ENCODE measurements at places on chromosomes 7 and 10.

DNA sequence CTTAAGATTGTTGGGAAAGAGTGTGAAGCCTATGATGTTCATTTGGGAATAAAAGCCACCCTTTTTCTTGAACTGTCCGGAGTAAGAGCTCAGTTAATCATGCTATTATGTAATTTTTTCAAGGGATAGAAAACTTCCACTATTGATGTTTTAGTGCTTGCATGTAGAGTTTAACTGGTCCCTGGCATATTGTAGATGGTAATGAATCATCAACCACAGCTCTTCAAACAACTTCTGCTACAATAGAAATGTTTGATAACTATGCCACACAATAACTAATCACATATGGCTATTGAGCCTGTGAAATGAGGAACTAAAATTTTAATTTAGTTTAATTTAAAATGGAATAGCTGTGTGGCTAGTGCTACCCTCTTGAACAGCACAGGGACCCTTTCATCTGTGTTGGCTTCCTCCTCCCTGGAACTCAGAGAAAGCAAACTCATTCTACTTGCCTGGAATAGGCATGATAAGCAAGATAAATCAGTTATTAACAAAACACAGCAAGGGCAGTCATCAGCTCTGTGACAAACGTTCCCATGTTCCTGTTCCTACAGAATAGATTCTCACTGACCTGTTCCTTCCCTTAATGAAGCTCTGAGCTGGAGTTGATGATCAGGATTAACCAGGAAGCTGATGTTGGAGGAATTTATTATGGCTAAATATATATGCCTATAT, 4.9 kb upstream of the SRI start:
- no peak for DNase-seq

DNA sequence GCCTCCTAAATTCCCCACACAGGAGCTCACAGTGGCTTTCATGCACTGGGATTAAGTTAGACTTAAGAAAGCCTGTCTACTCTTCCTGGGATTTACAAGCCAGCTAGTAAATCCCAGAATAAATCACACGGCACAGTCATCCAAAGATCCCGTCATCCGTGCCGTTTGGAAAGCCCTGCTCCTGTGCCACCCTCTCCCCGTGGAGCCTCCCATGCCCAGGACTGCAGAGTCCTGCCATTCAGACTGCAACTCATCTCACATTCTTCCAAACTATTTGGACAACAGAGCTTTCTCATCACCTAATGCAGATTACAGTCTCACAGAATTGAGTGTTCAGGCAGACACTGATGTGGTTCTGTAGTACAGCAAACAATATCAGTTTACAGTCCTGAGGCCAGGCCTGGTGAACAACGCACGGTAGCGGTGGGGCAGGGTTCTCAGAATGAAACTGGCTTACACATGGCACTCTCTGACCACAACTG, 166.5 kb downstream of the EGFR start:
- DNase-seq: no peak

- DNase-seq: no peak
These were observed 41.2 kb upstream of the FGFR2 start for GRCh38 chr10:121639416-121639815.

GRCh38 chr10:29392376-29393021, 103.6 kb downstream of the LYZL1 start:
- peak; percentile 49 for DNase-seq

DNA sequence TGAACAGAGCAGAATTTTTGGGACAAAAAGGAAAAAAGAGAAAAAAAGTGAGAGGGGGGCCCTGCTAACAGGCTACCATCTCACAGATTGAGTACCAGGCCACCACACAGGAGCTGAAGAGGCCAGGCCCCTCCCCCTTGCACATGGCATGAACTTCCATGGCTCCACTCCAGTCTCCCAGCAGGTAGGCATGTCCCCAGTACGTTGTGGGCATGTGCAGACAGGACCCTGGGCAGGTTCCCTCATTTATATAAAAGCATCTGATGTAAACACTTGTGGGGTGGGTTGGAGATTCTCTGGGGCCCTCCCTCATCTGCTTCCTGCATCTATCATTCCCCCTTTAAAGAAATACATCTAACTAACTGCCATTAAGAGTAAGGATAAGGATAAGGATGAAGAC, 45.0 kb upstream of the AKR1C1 start:
- DNase-seq: no peak

DNA sequence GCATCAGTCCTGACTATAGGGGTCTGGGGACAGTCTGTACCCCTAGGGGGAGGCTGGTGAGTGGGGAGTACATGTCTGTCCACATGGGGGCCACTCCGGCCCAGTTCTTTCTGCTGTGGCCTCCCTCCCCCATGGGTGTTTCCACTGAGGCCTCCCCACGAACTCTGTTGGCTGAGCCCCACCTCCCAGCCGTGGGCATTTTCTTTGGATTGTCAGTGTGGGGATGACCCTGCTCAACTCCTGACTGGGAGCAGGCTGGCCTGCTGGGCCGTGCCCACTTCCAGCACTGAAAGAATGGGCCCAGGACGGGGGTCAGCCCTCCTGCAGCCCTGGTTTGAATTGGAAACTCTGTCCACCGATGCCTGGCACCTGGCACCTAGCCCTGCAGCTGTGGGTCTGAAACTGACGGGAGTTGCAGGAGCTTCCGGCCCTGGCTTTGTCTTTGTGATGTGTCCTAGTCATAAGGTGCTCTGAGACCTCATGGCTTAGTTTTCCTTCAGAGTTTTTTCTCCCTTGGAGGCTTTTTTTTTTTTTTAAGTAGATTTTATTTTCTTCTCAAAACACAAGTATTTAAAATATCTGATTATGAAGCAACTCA, 46.5 kb downstream of the LHPP start:
- DNase-seq: no peak

- DNase-seq: no peak
These were observed 153.0 kb downstream of the GRK5 start for GRCh38 chr10:119360181-119360921.

- no peak for DNase-seq
These were observed 583.5 kb upstream of the SEMA3D start for GRCh38 chr7:85770332-85770731.

DNA sequence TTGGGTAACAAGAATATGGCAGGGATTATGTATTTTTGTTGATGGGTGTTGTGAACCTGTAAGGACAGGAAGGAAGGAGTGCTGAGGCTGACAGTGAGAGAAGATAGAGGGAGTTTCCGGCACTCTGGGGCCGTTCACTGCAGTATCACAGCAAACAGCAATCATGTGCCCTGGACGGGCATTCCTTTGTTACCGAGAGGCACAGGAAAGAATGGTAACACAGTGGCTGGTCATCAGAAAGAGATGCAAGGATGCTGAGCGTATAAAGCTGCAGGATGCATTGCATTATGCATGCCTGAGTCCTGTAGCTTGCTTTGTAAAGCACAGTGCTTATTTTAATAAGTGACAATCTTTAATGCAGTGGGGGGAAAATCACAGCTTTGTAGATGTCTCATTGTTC, 286.8 kb downstream of the RPS24 start:
- no peak for DNase-seq

- DNase-seq: no peak
These were observed 20.0 kb downstream of the SMKR1 start for GRCh38 chr7:129522088-129522970.

DNA sequence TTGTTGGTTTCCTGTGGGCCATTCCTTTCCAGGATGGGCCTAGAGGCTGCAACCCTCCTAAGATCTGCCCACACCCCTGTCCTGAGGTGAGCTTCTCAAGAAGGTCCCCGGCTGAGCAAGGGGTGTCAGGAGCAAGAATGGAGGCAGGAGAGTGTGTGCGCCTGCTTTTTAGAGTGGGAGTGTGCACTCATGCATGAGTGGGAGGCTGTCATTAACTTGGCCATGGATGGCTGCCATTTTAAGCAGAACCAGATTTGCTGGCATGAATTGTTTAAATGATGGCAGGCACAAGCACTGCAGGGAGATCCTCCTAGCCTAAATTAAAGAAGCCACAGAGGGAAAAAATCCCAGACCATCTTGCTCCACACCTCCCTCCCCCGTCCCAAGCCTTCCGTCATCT, 2.9 kb upstream of the SGPL1 start:
- DNase-seq: no peak

- DNase-seq: no peak
These were observed 55.5 kb upstream of the PTPN12 start for GRCh38 chr7:77481615-77482014.

DNA sequence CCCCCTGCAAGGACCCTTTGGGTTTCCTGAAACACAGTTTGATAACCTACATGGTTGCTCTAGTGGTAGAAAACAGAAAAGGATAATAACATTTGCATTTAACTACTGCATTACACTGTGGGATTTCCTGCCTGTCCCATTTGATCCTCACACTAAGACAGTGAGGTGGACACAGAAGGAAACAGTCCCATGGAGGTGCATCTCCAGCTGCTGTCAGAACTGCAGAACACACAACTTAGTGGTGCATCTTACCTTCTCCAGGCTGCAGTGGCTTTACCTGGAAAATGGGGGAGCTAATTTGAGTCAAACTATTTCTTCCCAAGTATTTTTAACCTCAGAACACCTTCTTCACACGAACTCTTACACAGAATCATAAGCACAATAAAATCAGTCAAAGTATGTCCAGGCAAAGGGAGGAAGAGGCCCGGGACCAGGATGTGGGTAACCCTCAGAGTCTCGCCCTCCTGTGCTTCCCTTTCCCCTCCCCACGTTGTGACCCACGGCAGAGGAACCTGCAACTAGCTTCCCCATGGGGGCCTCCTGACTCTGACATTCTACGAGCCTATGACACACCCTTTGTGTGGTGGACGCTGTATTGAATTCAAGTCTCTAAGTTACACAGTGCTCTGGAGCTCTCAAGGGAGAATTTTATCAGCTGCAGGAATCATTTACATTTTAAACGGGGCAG, 33.7 kb downstream of the SCRN1 start:
- no peak for DNase-seq

DNA sequence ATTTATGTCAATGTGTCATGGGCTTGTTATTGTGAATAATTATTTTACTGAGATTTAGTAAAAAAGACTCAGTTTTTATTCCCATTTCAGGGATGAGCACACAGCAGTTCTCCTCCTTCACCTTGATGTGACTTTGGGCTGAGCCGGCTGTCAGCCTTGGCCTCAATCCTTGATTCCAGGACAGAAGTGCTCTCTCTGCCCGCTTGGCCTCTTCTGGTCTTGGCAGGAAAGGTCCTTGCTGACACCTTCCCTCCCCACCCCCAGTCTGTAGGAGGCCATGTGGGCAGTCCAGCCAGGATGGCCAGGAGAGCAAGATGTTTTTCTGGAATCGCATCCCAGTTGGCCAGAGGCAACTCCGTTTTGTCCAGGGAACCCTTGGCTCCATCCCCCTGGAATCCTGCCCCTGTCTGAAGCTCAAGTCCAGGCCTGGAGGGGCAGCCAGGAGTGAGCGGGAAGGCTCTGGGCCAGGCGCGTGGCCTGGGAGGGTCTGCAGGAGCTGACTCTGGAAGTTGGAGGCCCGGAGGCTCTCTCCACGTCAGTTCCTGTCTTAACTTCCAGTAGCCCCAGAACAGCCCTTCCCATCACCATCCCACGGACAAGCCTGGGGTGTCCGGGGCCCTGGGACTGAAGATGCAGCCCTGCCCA, 100.9 kb downstream of the PDGFA start:
- DNase-seq: peak; percentile 19

DNA sequence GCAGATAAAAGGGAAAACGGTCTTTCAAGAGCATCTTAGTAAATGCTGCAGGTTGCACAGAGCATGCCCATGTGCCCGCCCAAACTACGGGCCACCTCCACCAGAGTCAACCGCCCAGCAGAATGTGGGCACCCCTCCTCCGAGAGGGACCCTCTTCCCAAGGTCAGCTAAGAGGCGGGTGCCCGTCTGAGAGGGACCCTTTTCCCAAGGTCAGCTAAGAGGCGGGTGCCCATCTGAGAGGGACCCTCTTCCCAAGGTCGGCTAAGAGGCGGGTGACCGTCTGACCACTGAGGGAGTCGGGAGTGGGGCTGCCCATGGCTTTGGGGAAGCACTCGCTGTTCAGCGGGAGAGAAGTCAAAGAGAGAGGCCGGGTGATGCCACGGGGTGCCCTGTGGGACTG, 113.1 kb downstream of the PTPRN2 start:
- no peak for DNase-seq

- DNase-seq: no peak
These were observed 42.8 kb downstream of the ARHGAP21 start for GRCh38 chr10:24680647-24681524.

DNA sequence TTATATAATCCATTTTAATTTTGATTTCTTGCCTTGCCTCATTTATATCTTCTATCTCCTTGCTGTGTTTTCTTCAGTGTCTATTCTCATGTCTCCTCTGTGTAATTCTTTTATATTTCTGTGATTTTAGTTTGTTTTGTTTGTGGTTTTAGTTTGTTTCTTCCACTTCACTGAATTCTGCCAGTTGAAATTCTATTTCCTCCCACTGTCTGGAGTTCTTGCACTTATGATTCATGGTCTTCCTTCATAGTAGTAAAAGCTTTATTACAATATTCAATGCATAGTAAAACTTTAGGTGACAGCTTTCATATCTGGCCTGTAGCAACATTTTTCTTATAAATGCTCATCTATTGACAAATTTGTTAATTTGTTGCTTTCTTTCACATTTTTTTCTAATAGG, 113.3 kb downstream of the MAGI2 start:
- no peak for DNase-seq

DNA sequence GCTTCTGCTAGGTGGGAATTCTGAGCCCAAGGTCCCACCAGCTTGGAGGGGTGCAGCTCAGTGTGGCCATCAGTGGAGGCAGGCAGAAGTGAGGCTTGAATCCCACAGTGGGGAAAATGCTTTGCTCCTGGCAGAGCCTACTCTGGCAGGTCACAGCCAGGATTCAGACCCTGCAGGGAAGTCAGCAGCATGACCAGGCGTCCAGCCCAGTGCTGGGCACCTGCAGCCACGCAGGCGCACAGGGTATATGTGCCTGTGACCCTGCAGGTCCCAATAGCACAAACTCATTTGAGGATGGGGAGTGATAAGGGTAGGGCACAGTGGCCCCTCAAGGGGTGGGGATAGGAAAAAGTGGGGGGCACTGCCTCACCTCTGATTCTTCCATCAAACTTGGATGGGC, 8.4 kb upstream of the AEBP1 start:
- no peak for DNase-seq

DNA sequence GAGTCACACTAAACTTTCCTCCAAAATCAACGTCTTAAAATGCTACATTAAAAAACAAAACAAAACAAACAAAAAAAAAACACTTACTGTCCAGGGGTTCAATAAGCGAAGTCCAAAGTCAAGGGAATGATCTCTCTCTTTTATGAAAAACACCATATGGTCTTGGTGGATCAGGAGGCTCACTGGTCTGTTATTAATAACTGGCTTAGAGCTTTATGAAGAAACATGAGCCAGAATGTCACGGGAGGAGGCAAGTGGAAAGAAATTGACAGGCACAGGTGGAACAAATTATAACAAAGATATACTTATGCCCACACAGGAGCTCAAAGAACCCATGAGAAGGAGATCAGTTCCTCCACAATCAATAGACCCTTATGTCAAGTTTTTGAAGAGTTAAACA, at the start of gene MRLN:
MRLN (minus strand) TSS at position 189 of the 400 bp plus-strand sequence.
- no peak for DNase-seq

GRCh38 chr10:117320050-117320665, 55.1 kb downstream of the PDZD8 start:
- no peak for DNase-seq
